CD4-positive, alpha-beta T cell treated with Interleukin-15 for 4 hours (primary cell): ENCODE measurements at places on chromosomes 4 and X.

DNA sequence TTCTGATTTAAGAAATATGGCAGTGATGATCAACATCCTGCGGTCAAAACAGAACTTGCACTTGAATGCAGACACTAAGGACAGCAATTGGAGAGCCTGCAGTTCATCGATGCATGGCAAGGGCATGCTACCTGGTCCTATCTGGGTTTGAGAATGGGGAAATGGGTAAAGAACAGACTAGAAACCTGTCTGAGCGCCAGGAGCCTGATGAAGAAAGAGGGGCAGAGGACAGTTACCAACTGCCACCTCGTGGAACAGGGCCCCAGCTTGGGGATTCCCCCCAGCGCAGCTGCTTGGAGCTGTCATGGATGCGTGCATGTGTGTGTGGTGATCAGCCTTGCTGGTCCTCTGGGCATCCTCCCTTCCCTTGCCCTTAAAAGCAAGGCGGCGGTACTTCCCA lies 30.2 kb upstream of the NKRF start:
- no peak for DNase-seq

- DNase-seq, result peak; percentile 18
Measured at GRCh38 chrX:132001127-132001526, 22.0 kb upstream of the STK26 start.

DNA sequence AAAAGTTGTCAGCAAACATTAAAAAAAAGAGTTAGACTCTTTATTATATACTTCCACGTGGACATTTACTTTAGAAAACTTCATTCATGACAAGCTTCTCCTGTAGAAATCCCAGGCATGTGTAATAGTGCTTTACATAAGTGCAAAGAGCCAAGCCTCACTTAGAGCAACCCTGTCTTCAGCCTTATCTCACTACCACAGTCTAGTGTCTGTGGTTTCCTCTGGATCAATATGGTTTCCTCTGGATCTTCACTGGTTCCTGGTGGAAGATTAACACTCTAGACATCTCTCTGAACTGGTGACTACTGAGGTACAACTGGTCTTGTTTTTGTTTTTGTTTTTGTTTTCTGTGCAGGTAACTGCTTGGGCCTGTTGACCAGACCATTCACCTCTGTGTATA lies 18.4 kb upstream of the ARMCX5 start:
- no peak for DNase-seq

DNA sequence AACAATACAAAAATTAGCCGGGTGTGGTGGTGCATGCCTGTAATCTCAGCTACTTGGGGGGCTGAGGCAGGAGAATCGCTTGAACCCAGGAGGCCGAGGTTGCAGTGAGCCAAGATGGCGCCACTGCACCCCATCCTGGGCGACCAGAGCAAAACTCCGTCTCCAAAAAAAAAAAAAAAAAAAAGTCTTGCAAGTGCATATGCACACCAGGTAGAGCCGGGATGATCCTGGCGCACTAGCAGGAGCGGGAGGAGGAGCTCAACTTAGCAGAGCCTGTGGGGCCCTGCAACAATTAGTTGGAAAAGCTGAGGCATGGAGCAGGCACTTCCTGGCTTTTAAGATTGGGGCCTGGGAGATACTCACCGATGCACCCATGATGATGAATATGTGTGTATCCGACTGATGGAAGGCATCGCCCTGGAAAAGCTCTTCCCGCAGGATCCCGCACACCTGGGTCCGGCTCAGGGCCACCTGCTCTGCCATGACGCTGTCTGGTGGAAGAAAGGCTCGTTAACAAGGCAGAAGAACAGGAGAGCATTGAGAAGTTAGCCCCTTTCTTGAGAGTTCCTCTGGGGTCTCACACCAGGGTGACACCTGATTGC lies 872 bp downstream of the G6PD start:
- no peak for DNase-seq

DNA sequence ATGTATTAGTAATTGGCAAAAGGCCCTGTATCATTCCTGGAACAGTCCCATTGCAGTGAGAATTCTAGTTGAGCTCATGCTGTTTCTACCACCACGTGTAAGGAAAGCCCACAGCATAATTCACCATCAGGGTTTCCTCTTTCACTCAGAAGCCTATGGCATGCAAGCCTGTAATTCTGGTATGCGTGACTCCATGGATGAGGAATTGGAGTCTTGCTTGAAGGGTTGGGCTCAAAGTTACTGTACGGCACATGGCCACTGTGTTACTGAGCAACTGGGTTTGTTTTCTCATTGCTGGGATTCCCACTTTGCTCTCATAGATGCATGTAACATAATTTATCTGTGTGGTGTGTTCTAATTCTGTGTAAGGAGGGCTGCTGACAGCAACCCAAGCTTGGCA lies 132.3 kb upstream of the NR3C2 start:
- no peak for DNase-seq

DNA sequence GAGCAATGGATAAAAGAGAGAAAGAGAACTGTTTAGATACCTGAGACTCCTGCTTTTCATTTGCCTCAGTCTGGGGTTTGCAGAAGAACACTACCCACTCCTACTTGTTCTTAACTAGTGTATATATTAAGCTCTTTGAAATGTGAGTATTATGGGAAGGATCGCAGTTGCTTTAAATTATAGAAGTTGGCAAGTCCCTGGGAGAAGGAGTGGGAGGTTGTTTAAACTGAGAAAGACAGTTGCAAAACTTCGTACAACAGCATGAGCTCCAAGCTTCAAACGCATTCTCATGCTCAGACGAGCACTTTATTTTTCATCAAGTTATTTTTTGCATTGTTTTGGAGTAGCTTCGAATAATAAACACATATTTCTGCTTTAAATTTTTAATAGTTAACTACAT lies 88.1 kb upstream of the C1QTNF7 start:
- no peak for DNase-seq

- DNase-seq, result no peak
Measured at GRCh38 chr4:146477054-146477453, 44.7 kb downstream of the SLC10A7 start.

GRCh38 chrX:133636009-133636408 lies 220.7 kb upstream of the GPC4 start:
- DNase-seq, result no peak

- DNase-seq, result no peak
Measured at GRCh38 chr4:176782794-176783193, 9.9 kb downstream of the VEGFC start.

DNA sequence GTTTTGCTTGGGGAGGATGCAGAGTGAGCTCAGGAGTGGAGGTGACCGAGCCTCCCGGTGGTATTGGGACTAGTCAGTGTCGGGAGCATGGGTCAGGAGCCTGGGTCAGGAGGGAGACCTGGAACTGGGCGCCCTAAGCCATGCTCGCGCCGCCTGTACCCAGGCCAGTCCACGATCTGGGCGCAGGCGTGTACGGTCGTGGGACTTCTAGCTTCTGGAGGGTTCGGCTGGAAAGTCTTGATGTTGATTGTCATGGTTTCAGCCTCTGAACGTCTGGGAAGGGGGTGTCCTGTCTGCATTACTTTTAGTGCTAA lies 244 bp downstream of the EIF2S3 start:
- no peak for DNase-seq

DNA sequence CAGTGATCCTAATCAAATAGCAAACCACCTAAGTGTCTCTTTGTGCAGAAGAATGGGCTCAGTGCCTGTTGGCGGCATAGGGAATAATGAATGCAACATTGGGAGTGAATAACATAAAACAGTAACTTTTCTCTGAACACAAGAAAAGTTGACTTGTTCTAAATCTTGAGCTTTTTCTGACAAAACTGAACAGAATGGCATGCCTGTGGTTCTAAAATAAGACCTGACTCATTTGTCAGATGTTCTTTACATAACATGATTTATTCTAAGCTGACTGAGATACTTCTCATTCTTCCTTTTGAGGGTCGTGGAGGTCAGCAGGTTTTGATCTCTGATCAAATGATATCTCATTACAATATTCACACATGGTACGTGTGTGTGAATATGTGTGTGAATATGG lies 165.4 kb upstream of the WDR1 start:
- no peak for DNase-seq

DNA sequence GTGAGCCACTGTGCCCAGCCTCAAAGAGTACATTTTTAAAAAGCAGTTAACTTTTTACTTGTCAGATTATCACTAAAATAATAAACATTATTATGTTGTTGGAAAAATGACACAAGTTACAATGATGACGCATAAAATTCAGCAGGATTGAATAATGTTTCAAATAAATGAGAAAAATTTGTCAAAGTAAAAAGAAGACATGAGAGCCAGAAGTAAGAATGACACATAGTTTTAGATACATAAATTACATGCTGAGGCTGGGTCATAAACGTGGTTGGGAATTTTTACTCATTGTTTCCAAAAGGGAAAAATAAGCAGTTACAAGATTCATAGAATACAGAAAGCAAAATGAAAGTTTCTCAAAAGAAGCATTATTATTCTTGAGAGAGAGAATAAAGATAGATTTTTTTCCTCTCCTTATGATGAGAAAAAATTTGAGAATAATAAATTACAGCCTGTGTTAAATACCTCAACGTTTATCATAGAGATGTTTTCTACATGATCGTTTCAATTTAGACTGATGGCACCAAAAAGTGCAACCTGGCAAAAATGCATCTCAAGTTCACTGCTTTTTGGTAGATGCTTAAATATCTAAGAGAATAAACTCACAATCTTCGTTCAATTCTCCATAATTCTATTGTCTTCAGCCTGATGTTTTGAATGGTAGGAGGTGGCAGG lies 40.4 kb downstream of the GUCY1B1 start:
- no peak for DNase-seq

- DNase-seq, result no peak
Measured at GRCh38 chr4:126916626-126917140, 716.1 kb upstream of the INTU start.

DNA sequence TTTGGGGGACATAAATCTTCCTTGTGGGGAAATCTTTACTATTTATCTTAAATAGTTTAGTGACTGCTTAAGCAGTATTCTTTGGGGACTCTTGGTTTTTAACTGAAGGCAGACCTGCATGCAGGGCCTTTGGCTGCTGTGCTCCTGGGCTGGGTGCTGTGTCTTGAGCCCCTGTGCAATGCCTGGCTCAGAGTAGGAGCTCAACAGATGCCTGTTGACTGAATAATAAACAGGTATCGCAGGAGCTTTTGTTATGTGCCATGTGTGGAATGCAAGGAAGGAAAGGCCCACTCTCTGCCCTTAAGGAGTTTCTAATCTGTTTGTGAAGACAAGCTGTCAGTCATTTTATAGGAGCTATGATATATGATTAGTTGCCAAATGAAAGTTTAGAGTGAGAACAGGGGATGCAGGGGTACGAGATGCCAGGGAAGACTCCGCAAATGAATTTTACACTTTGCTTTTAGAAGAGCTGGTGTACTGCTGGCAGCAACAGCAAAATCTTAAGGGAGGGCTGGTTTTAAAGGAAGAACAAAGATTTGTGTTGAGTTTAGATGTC lies 6.7 kb downstream of the GAB1 start:
- no peak for DNase-seq

- DNase-seq, result no peak
Measured at GRCh38 chr4:99749445-99750391, 66.9 kb upstream of the DAPP1 start.

DNA sequence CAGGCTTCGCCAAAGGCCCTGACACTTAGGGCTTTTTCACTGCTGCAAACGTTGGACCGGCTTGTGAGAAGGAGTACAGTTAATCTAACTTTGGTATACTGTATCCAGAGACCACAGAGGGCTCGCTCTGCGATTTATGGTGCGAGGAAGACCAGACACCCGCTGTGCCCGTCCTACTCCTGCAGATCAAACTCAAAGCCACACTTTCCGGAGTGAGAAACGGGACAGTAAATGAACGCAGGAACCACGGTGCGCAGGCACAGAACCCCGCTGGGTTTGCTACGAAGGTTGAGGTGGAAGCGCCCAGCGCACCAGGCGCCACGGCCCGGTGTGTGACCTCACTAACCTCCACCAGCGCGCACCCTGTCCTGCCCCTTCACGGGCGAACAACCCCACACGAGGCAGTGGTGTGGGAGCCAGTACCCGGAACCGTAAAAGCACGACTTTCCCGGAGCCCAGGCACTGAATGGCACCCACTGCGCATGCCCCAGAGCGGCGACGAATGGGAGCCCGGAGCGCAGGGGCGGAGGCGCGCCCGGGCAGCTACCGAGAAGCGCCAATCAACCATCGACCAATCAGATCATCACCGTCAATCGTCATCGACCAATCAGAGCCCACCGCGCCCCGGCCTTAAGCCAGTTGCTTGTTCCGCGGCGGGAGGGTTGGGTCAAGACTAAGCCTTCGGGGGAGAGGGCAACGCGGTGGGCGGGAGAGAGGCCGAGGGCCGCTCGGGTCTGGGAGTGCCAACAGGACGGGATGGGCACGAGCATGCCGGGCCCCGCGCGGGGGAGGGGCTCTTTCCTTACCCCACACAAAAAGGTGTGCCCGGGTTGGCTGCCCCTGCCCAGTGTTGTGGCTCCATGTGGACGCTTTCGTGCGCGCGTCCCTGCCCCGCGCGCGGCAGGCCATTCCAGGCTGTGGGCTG lies 21.3 kb upstream of the WDR45 start:
- peak; percentile 93 for DNase-seq

GRCh38 chr4:12689457-12689856 lies 794.7 kb downstream of the RAB28 start:
- no peak for DNase-seq

- no peak for DNase-seq
Measured at GRCh38 chr4:38687571-38688011, 23.6 kb downstream of the KLF3 start.

GRCh38 chr4:25838526-25838925 lies 24.3 kb downstream of the SEL1L3 start:
- DNase-seq, result no peak

DNA sequence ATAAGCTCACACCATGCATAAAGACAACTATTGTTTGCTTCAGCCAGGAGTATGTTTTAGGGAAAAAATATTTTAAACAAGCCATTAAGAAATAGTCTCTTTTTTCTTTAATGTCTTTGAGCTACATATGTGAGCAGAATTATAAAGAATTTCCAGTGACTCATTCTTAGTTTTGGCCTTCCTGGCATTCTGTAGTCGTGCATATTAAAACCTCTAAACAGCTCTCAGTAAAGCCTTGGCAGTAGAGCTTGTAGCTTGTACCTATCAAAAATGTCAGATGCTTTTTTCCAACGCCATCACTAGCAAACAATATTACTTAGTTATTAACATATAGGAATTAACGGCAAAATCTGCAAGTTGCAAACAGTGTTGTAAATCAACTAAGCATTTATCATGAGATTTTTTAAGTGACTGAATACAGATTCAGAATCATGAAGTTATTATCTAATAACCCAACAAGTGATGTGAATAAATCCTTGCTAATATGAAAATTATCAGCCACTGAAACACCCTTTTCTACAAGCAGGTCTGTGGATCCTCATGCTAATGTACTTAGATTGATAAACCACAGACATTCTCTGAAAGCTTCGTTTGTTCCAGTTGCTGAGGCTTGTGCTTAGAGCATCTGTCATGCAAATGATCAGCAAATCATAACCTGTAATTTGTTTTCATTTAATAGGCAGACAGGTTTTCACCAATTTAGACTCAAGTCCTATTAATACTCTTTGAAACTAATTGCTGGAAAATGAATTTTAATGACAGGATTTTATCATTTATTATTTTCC lies 412.0 kb upstream of the ATOH1 start:
- DNase-seq, result no peak

DNA sequence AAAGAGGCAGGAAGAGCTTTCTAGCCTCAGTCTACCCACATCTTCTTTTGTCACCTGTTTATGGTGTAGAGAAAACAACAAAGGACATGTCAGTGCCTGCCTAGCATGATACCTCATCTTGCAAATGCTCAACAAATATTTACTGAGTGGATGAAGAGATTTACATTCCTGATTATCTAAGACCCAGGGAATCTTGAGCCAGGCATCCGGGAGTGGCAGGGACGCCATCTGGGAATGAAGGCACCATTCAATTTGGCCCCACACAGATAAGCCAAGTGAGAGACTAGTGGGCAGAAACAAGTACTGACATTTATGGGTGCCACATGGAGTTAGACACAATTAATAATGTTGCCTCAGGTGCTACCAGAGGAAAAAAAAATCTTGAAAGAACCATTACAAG lies 36.8 kb upstream of the CASK start:
- no peak for DNase-seq
